T-cell (primary cell): ENCODE measurements at places on chromosomes 6 and 20.
A peak's percentile ranks its signal among the peaks of the same experiment; 100 is the strongest.

GRCh38 chr6:122012578-122012977, 386.9 kb upstream of the HSF2 start:
- no peak for DNase-seq

DNA sequence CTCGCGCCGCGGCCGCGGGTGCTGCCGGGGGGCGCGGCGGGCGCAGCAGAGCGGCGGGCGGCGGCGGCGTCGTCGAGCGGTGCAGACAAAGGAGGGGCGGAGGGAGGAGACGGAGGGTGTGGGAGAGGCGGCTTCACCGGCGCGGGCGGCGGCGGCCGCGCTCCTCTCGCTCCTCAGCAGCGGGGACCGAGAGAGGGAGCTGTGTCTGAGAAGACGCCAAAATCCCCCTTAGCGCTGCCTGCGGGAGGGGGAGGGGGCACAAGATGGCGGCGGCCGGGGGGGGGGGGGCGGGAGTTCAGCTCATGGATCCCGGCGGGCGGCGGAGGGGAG, 296 bp downstream of the ADNP start:
- peak; percentile 71 for DNase-seq

DNA sequence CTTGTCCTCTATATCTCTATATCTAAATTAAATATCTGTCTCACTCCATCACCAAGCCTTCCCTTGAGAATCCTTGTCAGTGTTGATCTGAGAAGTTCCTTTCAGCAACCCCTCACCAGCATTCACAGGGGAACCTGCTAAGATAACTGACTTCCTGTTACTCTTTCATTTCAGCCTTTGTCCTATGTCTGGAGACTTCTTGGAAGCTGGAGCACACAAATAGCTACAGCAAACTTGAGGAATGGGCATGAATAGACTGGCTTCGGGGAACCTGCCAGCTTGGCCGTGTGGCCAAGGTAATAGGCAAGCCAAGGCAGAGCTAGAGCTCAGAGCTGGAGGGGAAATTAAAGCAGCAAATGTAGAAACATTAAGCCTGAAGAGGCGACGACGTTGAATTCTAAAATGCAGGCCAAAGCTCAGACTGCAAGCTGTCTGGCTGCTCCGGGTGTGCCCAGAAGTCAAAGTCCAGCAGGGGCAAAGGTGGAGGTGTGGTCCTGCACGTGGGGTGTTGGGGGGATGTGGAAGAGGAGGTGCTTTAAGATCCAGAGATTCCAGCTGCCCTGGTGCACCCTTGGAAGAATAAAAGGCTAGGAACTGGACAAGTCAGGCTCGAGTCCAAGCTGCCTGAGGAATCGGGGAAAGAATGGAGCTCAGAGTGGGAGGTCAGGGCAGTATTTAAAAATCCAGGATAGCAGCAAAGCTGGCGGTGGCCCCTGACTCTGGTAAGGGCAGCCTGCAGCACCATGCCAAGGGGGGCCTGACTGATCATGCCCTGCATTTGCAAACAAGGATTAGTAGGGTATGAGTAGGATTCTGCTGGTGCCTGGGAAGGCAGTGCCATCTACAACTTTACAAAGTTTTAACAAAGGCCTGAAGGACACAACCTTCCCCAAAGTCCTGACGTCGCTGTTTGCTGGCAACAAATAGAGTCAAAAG, 185.0 kb upstream of the SGK1 start:
- no peak for DNase-seq

DNA sequence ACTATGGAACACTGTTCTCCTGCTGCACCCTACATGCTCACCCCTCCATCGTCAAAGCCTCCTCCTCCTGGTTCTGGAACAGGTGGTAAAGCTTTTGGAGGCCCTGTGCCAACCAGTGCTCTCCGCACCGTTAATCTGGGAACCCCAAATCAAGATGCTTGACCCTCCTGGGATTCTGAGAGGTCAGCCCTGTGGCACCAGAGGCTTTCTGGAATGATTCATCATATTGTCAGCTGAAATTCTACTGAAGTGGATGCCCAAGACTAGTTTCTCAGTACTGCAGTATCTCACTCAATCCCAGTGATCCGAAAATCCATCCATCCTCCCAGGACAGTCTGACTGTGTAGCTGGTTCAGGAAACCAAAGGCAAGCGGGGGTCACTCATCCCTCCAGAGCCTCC, 92.7 kb downstream of the TRERF1 start:
- DNase-seq, result no peak

- peak; percentile 61 for DNase-seq
Observed at GRCh38 chr6:144343701-144344428, 58.7 kb downstream of the UTRN start.

DNA sequence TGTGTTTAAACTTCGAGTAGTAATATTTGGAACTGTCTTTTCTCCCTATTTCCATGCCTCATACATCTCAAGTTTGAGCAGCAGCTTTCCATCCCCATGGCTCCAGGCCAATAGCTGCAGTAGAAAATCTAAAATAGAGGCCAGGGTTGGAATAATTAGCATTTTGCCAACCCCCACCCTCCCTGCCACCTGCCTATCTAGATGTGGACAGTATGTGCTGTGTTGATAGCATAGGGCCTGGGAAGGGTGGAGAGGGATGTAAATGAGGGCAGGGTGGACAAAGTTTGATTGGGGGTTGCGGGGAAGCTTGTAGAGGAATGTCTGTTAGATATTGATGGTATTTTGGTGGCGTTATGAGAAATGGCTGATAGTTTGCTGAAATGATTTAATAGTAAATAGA, 5.6 kb downstream of the TOP1 start:
- DNase-seq, result no peak

DNA sequence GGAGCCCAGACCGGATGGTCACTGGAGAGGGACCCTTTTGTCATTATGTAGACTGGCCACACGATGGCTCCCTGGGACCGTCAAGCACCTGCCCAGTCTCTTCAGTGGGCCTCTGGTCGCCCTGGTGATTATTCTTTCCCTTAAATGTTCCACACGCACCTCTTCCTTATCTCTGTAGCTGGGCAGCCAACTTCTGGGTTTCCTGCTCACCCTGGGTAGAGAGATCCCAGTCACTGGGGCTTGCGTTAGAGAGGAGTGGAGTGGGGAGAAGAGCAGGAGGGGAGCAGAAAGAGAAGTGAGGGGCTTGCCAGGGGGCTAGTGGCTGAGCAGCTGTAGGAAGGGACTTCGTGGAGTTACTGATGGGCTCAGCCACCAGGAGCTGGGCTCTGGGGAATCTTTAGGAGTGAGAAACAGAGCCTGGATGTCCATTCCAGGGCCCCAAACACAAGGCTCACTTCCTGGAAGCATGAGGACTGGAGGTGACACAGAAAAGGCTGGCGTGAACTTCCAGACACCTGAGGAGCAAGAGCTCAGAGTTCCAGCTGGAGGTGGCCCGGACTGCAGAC, 150.1 kb downstream of the DHX35 start:
- DNase-seq, result no peak

DNA sequence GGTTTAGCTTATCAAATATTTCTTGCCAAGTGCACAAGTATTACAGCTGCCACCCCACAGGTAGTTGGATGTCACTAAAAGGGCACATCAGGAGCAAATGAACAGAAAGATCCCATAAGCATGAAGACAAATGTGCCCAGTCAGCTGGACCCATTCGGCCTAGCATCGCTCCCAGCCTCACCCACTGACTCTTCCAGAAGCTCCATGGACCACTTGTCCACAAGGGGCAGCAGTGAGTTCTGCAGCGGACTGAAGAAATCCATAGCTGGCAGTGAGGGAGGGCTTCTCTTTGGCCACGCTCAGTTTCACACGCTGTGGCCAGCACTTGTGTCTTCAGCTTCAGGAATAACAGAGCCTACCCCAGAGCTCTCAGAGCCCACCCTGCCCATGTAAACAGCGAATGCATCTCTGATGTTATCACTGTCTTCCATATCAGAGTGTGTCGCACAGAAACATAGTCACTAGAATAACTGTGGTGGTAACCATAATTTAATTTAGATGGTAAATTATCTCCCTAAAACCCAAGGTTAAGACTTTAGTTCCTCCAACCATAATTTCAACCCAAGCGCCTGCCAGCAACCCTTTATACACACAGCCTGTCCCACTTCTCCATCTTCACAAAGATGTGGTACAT, 15.8 kb downstream of the CGA start:
- no peak for DNase-seq

- no peak for DNase-seq
Observed at GRCh38 chr20:61830241-61830930, 235.3 kb downstream of the TAF4 start.

DNA sequence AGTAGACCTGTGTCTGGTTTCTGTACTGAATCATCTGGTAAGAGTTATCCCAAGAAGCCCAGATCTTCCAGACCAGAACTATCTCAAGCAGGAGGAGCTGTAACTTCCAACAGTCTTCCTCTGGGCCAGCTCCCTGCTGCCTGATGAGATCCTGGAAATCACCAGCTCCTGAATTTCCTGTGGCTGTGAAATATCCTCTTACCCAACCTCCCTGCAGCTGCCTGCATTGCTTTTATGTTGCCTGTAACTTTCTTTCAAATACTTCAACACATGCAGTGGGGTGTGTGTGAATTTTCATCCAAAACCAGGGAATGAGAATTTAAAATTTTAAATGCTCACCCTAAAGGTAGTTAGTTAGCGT, 160.5 kb upstream of the LAMP5 start:
- no peak for DNase-seq

DNA sequence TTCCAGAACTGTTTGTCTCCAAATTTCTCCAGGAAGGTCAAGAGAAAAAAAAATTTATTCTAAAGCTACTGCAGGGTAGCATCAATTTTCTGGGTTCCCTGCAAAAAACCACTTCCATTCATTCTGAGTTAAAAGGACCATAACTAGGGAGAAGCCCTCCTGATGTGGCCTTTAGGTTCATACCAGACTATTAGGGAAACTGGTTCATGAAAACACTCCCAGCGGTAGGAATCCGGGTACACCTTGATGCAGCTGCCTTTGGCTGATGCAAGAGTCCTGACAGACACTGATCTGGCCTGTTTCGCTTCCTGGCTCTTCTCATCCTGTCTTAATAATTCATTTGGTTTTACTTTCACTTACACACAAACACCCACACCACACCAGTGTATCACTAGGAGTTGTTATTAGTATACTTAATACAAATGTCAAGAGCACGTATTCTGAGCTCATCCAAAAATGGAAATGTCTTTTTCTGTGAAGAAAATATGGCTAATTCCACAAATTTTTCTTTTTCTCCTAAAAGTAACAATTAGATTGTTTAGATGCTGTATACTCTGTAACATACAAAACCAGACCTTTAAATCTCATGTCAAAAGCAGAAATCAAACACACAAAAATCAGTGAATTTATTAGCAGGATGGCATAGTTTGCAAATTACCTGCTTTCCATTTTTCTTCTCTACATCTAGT, 38.4 kb upstream of the ARHGAP18 start:
- no peak for DNase-seq

DNA sequence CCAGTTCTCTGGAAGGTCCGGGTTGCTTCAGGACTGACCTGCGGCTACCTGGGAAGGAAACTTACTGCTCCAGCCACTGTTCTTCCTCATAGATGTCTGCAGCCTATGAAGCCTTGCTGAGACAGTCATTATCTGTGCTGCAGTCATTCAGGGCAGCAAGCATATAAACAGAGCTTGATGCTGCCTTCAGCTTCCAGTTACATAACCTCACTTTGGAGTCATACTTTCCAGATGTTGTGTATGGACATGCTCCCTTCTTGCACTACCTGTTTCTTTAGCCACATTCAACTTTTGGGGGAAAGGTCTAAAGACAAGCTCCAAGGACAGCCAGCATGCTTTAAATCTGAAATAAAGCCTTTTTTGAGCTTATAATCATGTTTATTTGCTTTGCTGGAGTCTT, 98.1 kb downstream of the SLC24A3 start:
- DNase-seq, result no peak

- no peak for DNase-seq
Observed at GRCh38 chr6:108142240-108142639, 23.6 kb upstream of the NR2E1 start.

DNA sequence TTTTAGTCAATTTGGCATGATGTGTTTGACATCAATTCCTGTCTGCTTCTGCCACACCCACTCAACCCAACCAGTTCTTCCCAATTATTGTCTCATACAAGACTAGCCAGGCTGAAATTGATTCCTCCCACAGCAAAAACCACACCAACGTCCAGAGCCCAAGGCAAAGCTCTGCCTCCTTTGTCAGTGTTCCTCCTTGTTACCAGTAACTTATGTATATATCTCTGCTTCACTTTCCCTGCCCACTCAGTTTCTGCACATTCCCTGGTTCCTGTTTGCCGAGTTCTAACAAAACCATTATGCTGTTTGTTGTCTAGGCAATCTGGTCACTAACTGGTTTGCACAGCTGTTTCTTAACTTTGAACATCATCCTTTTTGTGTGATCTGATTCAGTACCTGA, 547.9 kb upstream of the PTCHD4 start:
- DNase-seq, result no peak

DNA sequence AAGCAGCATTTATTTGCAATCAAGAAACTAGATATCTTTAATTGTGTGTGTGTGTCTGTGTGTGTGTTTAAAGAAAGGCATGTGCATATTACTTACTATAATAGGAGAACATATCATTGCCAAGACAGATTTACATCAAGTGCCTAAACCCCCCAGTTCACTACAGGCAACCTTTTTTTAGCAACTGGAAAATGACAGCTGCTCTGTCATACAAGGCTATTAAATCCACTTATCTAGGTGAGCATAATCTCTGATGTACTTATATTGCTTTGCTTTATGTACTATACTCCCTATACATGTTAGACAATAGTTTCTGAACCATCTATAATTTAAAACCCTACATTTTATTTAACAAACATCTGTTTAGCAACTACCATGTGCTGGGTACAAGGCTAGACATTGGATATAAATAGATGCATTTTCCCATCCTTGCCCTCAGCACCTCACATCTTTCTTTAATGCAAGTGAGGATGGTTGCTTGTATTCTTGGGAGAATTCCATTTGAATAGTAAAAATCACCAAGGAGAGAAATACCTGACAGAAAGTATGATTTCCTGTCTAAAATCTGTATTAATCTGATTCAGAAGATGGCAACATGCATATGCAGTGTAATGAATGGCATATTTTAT, 398.3 kb downstream of the LAMA2 start:
- no peak for DNase-seq

GRCh38 chr6:106025655-106026054, 60.5 kb upstream of the PRDM1 start:
- no peak for DNase-seq

- no peak for DNase-seq
Observed at GRCh38 chr20:57757767-57758166, 48.0 kb upstream of the PMEPA1 start.

GRCh38 chr6:143739341-143739851, 61.6 kb downstream of the PHACTR2 start:
- no peak for DNase-seq

DNA sequence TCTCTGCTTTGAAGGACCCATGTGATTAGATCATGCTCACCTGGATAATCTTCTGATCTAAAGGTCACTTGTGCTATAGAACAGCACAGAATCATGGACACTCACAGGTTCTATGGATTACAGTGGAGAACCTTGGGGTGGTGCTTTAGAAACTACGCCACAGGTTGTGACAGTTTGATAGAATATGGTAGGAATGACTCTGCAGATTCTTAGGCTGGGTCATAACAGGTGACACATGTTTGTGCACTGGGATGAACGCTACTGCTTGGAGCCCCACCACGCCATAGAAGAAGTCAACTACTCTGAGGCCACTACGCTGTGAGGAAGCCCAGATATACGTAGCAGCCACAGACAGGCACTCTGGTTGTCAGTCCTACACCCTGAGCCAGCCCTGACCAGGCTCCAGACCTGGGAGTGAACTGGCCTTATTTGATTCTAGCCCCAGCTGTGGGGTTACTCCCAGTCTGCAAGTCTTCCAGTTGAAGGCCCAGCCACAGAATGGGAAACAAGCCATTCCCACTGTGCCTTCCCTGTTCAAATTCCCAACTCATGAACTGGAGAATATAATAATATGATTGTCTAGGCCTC, 99.0 kb upstream of the SLC24A3 start:
- no peak for DNase-seq
